ENCODE measurements at places on chromosomes 7 and 10. TPM values are rescaled to one million over a fixed set of nuclear protein-coding genes. Genes with fewer than 3 reads are reported as not detected.

The TBC1D12 gene
- 5.9 TPM for total RNA-seq

GRCh38 chr7:69414555-69414954, 183.7 kb upstream of the AUTS2 start:
- no peak for DNase-seq

DNA sequence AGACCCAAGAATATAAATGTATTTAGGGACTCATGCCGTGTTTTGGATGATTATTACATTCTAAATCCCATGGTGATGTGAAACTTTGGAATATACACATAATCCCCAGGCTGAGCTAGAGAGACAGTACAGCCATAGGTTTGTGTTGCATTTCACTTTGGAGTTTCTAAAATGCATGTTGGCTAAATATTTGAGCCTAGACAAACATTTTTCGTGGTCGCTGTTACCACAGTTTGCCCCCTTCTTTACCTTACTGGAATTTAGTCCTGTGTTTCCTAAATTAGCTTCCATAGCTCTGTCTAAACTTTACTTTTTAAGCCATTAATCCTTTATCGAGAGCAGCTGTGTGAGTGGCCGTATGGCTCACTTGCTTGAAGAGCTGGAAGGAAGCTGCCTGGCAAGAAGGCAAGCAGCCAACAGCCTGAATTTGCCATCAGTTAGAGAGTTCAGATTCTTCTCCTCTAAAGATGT, 192.0 kb downstream of the BICC1 start:
- DNase-seq, result peak; percentile 50

The C10orf62 gene
- not detected for total RNA-seq

GRCh38 chr10:108385963-108386362, 1221.5 kb upstream of the SORCS1 start:
- DNase-seq, result no peak

GRCh38 chr7:80392229-80393169, 119.4 kb downstream of the GNAT3 start:
- peak; percentile 55 for DNase-seq

GRCh38 chr7:84145892-84146291, 48.7 kb downstream of the SEMA3A start:
- DNase-seq, result no peak

- DNase-seq, result peak; percentile 22
Measured at GRCh38 chr10:110978204-110978603, 58.8 kb downstream of the SHOC2 start.

DNA sequence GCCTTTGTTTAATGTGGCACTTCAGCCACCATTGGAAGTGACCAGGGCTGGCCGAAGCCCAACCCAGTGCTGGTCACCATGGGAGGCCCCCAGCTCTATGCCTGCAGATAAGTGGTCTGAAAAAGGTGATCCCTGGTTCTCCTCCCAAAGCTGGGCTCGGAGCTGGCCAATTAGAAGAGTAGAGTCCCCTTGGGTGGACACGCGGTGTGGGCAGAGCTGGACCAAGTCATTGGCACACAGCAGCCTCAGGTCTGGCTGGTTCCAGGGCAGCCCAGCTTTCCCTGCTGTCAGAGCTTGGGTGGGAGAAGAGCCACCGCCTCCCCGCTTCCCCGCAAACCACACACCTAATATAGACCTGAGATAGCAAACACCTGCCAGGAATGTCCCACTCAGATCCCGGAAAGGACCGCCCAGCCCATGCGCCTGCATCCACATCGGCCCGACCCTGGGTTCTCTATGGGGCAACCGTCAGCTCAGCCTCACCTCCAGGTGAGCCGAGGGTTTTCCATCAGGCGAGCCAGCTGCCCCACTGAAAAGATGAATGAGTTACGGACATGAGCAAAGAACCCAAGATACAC, 84.3 kb downstream of the TCERG1L start:
- no peak for DNase-seq

DNA sequence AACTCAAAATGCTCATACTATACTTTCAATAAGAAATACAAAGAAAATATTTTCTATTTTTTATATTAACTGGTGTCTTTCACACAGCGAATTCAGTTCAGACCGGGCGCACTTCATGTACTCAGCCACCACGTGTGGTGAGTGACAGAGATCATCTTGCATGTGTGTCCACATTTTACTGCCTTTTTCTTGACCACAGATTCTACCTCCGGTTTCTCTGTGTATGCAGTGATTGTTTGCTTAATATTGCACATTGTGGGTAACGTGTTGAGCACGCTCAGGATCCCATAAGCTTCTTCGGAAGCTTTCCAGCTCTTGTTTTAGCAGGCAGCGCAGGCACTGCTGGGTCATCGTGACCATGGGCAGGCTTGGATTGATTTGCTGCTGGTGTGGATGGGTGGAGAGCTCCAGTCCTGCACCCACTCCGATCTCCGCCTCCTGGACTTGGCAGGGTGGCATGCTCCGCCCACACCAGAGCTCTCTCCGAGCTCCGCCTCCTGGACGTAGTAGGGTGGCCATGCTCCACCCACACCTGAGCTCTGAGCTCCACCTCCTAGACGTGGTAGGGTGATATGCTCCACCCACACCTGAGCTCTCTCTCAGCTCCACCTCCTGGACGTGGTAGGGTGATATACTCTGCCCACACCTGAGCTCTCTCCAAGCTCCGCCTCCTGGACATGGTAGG, 253.3 kb downstream of the DIP2C start:
- DNase-seq, result no peak

- no peak for DNase-seq
Measured at GRCh38 chr7:151385626-151386300, 24.1 kb downstream of the WDR86 start.

GRCh38 chr7:99772565-99772964, 11.4 kb downstream of the CYP3A4 start:
- DNase-seq, result no peak

The SLC16A12 gene
- not detected for total RNA-seq

The MEOX2 gene
- total RNA-seq, result not detected

The LIPM gene
- not detected for total RNA-seq

The HMX3 gene
- not detected for total RNA-seq

The UCMA gene
- total RNA-seq, result not detected

The UFSP1 gene
- 3.3 TPM for total RNA-seq

- DNase-seq, result no peak
Measured at GRCh38 chr7:110867771-110868170, 223.2 kb upstream of the LRRN3 start.

The CEP55 gene
- 50.2 TPM for total RNA-seq

- DNase-seq, result peak; percentile 38
Measured at GRCh38 chr7:43583424-43584194, 701 bp downstream of the STK17A start.

DNA sequence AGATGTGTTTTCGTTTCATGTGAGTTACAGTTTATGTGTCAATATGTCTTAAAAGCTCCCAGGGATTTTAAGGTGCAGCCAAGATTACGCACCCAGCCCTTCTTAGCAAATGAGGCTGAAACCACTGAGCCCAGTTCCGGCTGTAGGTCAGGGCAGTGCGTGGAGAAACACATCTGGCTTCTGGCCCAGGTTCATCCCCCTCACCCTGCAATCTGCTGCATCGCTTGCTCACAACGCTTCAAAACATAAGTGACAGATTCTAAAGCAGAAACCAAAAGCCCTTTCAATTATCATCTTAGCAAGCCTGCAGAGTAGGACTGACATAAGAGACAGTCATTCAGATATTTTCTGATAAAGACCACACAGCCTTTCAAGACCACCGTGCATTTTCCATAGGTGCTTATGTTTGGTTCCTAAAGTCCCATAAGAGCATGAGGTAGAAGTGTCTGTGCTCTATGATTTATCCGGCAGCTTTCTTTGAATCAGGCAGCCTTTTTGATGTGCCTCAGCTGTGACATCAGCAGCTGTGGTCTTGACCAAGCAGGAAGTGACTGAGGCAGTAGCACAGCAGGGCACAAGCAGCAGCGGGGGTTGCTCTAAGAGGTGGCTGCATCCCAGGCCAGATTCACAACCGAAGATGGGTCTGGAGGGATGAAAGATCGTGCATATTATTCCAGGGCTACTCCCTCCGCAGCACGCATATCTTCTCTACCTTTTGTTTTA, 72.1 kb upstream of the LYZL2 start:
- DNase-seq, result peak; percentile 45

DNA sequence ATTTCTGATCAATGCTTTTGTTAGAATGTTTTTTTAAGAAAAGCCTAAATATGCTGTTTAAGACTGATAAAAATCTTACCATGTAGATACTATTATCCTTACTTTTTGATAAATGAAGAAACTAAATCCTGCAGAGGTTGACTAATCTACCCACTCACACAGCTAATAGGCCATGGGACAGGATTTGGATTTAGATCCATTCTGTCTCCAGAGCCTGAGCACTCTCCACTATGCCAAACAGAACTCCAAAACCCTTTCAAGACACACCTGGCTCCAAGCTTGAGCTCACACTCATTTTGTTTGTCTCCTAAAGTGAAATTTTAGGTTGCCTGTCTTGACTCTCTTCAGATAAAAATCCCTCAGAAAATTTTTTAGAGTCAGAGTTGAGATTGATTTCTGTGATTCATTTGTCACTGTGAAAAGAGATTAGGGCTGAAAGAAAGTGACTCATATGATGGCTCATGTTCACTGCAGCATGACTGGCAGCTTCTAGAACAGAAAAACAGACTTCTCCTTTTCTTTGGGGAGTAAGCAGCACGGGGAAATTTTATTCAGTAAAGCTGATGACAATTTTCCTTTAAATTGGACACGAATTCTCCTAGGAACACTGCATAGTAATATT, 132.3 kb upstream of the POT1 start:
- no peak for DNase-seq

The OR6V1 gene
- not detected for total RNA-seq

- no peak for DNase-seq
Measured at GRCh38 chr7:7821517-7821916, 103.1 kb upstream of the RPA3 start.

The ZNF518A gene
- total RNA-seq, result 4.1 TPM

The LIPN gene
- not detected for total RNA-seq

The AMPH gene
- 6.1 TPM for total RNA-seq

- DNase-seq, result no peak
Measured at GRCh38 chr10:63237396-63237795, 104.3 kb downstream of the NRBF2 start.

The HOXA9 gene
- 36.4 TPM for total RNA-seq

The SCART1 gene
- total RNA-seq, result 0.81 TPM

DNA sequence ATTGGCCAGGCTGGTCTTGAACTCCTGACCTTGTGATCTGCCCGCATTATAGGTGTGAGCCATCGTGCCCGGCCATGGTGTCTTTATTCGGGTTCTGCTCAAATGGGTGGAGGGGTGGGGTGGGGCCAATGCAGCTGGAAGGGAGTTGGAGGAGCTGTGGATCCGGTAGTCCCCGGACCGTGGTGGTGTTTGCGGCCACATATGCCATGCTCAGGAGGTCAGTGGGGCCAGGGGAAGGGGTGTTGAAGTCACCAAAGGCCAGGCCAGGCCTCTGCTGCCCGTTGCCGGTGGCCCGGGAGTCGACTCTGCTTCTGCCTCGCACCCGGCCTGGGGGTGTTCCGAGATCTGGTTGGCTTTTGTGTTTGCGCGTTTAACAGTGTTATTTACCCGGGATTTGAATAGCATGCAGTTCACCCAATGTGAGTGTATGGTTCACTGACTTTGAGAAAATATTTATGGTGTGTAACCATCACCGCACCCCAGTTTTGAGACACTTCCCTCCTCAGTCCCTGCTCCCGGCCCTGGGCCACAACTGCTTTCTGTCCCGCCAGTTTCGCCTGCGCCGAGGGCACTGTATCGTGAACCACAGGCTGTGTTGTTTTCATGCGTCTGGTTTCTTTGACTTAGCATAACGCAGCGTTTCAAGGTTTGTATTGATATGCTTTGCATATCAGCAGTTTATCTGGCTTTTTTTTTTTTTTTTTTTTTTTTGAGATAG, 10.7 kb downstream of the INPP5A start:
- DNase-seq, result no peak

DNA sequence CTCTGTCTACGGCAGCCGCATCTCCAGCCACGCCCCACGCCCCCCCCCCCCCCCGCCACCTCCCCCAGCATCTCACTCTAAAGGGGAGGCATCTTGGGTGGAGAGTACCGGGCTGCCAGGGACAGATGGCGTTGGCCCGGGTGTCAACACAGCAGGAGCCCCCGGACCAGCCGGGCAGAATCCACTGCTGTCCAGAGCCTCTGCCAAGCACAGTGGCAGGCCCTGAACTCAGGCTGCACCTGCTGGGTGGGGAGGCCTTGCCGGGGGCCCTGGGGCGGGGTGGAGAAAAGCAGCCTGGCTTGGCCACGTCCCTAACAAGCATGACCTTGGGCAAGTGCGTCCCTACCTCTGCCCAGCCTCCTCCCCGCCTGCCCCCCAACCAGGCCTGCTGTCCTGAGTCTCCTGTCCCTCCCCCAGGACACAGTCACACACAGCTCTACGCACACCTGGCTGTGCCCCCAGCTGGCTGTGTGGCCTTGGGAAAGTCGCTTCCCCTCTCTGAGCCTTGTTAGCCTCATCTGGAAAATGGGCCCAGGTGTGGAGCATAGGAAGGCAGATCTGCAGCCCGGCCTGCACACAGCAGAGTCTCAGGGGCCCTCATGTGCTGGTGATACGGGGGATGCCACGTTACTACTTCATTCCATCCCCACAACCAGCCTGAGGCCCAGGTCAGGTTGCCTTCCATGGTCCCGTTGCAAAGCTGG, 45.2 kb downstream of the MICALL2 start:
- DNase-seq, result no peak

- DNase-seq, result no peak
Measured at GRCh38 chr7:116829041-116829440, 33.3 kb upstream of the CAPZA2 start.

GRCh38 chr10:30057421-30057841, 2.0 kb downstream of the JCAD start:
- DNase-seq, result peak; percentile 28

DNA sequence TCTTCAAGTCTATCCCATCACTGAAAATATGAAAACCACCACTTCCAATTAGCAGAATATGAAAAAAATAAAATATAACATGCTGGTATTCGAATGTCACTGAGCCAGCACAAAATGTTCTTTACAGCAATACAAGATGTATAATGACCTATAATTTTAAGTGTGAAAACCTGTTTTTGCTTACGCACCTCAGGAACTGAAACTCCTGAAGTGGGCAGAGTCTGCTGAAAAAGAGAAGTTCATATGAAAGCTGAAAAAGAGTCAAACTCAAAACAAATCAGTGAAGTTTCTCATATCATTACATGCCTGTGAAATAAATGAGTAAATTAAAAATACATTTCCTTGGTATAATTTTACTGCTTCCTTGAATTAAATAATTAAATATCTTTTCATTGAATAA, 272.5 kb downstream of the DGKB start:
- DNase-seq, result no peak

The VGF gene
- total RNA-seq, result 0.55 TPM

DNA sequence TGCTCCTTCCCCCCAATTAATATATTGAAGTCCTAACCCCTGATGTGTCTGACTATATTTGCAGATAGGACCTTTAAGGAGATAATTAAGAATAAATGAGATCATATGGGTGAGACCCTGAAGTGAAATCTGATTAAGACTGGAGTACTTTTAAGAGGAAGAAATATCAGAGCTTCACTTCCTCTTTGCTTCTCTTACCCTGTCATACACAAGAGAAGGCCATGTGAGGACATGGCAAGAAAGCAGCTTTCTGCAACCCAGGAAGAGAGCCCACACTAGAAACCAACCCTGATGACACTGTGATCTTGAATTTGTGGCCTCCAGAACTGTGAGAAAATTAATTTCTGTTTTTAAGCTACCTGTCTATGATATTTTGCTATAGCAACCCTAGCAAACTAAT, 44.2 kb downstream of the JMJD1C start:
- DNase-seq, result no peak

The DRGX gene
- total RNA-seq, result 0.10 TPM
